ENCODE measurements at places on chromosomes 12 and 14.

- DNase-seq: no peak
These were observed 18.1 kb upstream of the SGPP1 start for GRCh38 chr14:63745858-63746425.

DNA sequence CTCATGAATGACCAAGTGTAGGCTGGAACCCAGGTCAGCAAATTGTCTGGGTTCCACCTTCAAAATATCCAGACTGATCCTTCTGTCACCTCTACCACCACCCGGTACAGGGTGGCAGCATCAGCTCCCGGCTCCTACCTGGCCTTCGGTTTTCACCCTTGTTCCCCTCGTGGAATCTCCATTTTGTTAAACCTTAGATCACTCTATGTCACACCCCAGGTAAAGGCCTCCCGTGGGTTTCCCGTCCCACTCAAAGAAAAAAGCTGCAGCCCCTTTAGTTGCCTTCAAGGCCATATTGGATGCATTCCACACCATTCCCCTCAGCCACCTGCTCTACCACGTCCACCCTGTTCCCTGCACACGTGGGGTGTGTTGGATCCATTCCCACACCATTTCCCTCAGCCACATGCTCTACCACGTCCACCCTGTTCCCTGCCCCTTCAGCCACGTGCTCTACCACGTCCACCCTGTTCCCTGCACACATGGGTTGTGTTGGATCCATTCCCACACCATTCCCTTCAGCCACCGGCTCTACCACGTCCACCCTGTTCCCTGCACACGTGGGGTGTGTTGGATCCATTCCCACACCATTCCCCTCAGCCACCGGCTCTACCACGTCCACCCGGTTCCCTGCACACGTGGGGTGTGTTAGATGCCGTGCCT, 23.8 kb downstream of the SLC6A13 start:
- DNase-seq: no peak

DNA sequence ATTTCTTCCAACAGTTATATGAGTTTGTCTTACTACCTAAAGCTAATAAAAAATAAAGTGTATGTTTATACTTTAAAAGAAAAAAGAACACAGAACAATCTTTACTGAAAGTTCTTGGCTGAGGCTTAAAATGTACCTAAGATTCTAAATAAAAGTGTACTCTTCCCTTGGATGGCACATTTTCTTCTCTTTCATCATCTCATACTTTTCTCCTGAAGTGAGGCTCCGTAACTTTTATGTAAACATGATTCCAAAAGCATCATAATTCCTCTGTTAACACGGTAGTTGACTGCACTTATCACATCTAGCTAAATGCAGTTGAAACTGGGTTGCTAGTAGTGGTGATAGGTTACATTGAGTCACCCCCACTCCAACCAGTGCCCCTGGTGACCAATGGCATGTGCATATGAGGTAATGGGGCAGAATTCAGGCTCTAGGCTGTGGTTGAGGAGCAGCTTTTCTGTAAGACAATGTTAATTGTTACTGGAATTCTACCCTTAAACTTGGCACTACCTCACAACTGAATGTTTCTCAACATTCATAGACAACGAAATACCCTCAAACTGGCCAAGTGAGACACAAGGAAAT, 38.4 kb downstream of the WASHC3 start:
- peak; percentile 79 for DNase-seq

DNA sequence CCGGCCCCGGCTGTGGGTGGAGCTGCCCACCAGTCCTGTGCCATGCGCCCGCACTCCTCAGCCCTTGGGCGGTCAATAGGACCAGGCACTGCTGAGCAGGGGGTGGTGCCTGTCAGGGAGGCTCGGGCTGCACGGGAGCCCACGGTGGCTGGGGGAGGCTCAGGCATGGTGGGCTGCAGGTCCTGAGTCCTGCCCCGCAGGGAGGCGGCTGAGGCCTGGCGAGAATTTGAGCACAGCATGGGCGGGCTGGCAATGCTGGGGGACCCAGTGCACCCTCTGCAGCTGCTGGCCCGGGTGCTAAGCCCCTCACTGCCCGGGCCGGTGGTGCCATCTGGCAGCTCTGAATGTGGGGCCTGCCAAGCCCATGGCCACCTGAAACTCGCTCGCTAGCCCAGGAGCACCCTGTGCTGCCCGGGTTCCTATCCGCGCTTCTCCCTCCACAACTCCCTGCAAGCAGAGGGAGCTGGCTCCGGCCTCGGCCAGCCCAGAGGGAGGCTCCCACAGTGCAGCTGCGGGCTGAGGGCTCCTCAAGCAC, 1371.1 kb downstream of the FSCB start:
- DNase-seq: no peak

GRCh38 chr12:129527506-129527905, 376.3 kb downstream of the TMEM132D start:
- DNase-seq: no peak
